ENCODE measurements at places on chromosomes 11 and 22.

GRCh38 chr22:43031617-43032016 is 16.7 kb upstream of the PACSIN2 start:
- no peak for DNase-seq

GRCh38 chr11:1043563-1044096 is 7.1 kb upstream of the MUC6 start:
- no peak for DNase-seq

GRCh38 chr11:20672575-20672974 is 3.2 kb downstream of the NELL1 start:
- no peak for DNase-seq

- no peak for DNase-seq
These were observed 71.4 kb downstream of the EFCAB6 start for GRCh38 chr22:43740587-43741270.

DNA sequence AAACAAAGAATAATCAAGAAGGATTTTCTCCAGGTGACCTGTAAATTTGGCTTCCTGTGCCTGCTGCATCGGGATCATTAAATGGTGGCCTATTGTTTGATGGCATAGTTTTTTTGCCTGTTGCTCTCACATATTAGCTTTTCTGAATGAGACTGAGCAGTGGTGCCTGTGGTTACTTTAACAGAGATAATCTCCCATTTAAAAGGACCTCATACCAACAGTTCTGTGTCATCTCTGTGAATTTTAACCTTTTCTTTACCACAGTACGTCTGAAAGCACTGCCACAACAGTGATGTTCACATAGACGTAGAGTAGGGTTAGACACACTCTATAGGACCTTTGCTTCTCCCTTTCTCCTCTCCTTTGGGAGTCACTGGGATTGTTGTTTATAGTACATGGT is 22.9 kb upstream of the RCE1 start:
- DNase-seq: no peak

- no peak for DNase-seq
These were observed 313.5 kb downstream of the CTTN start for GRCh38 chr11:70711911-70712185.

- peak; percentile 73 for DNase-seq
These were observed 499.0 kb upstream of the CCDC179 start for GRCh38 chr11:23359297-23359696.

DNA sequence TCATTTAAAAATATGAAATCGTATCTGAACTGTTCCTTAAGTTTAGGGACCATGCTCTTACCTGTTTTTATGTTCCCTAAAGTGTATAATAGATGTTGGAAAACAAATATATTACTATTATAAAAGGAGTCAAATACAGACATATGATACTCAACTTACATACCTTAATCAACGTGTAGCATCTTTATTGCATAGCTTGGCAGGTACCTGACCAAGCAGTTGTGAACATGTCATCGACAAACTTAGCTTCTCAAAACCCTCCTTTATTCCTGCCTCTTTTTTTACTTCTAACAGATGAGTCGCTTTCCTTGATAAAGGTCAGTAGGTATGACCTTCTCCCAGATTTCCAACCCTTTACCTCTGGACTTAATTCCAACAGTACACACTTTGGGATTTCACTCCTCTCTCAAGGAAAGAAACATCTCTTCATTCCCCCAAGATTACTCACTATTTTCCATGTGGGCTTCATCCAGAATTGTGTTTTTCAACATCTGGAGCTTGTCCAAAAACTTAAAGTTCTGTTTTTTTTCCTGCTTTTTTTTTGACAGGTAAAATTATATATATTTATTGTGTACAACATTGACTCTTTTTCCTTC is 11.9 kb downstream of the HIPK3 start:
- no peak for DNase-seq

DNA sequence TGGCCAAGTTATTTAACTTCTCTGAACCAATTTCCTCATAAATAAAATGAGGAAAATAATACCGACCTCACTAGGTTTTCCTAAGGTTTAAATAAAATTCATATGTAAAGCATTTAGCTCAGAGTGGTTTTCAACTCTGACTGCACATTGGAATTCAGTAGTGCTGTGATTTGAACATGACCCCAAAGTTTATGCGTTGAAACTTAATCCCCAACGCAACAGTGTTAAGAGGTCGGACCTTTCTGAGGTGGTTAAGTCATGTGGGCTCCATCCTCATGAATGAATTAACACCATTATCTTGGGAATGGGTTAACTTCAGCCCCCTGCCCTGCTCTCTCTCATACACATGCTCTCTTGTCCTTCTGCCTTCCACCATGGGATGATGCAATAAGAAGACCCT is 322.2 kb downstream of the AASDHPPT start:
- DNase-seq: no peak

DNA sequence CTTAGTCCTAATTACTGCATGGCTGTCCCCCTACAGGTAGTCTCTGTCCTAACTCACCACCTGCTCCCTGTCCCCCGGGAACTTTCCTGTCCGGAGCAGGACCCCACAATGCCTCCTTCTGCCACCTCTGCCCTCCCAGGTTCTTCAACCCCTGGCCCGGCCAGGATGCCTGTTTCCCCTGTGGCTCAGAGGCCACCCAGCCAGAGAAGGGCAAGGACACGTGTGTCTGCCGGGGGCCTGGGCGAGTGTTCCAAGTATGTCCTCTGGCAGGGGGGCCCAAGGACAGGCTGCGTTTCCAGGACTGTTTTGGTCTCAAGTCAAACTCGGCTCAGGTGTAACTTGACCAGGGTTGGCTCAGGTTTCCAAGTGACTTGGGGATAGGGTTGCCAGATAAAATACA is 63.8 kb downstream of the BTG4 start:
- DNase-seq: no peak

DNA sequence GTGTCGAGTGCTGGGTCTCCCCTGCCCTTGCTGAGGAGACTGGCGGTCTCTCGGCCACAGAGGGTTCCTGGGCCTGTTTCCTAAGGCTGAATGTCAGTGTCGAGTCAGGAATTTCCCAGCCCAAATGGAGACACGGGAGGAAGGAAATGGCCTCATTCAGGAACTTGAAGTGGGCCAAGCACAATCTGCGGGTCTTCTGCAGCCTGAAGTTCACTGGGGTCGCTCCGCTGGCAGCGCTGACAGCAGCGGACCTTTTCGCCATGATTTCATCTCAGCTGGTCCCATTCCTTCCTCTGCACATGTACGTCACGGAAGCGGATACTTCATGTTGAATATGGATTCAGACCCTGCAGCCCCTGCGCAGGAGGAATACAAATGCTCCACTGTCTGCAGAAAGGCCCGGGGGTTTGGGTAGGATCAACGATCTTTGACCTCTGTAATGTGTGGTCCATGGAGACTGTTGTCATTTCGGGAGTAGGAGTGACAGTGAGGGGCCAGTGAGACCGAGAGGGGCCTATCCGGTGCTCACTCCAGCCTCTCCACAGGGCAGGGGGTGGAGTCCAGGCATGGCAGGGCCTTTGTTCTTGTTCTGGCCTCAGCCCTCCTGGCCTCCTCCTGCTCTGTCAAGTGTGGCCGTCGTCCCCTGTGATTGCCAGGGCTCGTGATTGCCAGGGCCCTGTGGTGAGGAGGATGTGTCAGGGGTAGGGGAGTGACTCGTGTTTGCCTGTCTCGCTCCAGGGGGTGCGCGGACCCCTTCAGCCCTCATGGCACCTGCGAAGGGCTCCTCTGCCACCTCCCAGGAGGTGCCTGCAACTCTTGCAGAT is 402.3 kb downstream of the TBC1D22A start:
- no peak for DNase-seq

DNA sequence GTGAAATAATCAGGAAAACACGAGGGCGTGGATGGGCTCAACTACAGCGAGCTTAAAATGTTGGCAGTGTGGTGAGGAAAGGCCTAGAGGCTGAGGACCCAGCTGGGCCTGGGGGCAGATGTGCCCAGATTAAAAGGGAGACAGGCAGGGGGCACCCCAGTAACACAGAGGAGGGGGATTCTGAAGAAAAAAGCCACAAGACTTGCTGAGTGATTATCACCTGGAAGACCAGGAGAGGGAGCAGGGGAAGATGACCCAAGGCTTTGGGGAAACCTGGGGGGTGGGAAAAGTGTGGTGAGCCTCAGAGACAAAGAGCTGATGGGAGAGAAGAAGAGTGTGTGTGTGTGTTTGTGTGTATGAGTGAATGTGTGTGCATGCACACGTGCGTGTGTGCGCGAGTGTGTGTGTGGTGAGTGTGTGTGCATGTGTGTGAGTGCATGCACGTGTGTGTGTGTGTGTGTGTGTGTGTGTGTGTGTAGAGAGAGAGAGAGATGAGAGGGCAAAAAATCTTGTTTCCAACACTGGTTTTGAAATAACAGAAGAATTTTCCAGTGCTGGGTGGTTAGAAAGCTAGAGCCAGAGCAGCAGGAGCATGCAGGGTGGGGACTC is 500.5 kb downstream of the BUD13 start:
- DNase-seq: no peak

DNA sequence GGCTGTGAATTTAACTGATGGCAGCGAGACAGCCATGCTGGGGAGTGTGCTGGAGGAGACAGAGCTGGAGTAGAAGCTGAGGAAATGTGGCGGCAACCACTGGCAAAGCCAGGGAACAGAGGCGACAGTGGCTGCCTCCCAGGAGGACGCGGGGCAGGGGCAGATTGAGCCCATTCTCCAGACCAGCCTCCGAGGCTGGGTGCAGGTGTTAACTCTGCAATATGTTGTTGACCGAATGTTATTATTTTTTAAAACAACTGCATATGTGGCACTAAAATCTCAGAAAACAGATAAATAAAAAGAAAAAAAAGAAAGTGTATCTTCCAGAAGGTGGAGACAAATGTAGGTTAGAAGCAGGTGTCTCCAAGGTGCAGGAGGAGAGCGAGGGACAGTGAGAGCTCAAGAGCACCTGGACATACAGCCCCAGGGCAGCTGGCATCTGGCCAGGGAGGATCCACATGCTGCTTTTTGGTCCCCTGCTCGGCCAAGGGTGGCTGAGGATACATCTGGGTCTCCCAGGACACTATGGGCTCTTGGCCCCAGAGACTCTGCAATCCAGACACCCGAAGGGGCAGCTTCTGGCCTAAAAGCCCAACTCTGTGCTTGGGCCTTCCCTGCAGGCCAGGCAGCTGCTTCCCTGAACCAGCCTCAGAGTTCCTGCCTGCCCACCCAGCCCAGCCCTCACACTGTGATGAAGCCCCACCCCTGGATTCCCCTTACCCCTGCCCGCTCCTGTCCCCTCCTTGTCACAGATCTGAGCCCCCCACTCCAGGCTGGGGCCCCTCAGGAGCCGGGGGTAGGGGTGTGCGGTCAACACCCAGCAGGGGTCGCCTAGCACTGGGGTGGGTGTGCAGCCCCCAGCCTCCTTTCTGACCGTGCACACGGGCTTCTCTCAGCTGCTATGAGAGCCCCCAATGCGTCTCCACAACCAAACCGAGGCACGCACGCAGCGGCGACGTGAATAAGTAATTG is 12.9 kb downstream of the RTN4R start:
- no peak for DNase-seq

DNA sequence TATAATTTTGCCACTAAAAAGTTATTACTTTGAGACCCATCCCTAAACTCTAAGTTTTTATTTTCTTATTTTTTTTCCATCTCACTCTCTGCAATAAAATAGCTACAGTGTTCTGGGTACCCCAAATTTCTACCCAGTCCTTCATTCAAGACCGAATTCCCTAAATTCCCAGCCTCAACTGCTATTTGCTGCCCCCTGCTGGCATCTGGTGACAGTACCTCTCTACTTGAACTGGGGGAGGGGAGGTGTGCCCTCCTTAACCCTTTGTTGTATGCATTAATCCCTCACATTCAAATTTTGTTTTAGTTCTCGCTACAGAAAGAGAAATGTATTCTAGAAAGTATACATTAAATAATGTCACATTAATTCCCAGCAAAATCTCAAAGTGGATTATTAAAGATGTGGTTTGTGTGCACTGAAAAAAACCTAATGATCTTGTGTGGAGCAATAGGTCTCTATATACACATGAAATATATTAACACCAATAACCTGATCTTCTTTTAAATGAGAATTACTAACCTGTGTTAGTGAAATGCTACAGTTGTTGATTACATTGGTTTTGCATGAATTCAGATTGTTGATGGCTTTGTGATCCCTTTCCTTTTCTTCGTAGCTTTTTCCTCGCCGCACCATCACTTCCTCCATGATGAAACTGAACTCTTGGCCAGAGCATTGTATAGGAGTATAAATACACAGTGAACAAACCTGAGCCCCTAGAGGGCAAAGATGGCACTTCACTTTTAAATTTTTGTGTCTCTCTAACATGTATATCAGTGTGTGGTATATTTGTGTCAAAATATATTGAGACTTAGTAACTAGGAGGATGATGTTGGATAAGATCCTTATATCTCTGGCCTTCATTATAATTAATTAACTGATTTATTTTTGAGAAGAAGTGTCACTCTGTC is 590.0 kb downstream of the METTL15 start:
- no peak for DNase-seq

GRCh38 chr11:64834031-64834722 is 10.3 kb downstream of the CDC42BPG start:
- DNase-seq: no peak

- DNase-seq: no peak
These were observed 13.1 kb upstream of the ABCC8 start for GRCh38 chr11:17489751-17490150.

GRCh38 chr22:47782328-47783075 is 1020.1 kb downstream of the TBC1D22A start:
- no peak for DNase-seq

- no peak for DNase-seq
These were observed 6.9 kb downstream of the OR8B12 start for GRCh38 chr11:124536520-124536919.

- no peak for DNase-seq
These were observed 47.3 kb downstream of the PPFIA1 start for GRCh38 chr11:70317581-70318305.

GRCh38 chr11:70034740-70035365 is 43.3 kb upstream of the ANO1 start:
- DNase-seq: no peak

DNA sequence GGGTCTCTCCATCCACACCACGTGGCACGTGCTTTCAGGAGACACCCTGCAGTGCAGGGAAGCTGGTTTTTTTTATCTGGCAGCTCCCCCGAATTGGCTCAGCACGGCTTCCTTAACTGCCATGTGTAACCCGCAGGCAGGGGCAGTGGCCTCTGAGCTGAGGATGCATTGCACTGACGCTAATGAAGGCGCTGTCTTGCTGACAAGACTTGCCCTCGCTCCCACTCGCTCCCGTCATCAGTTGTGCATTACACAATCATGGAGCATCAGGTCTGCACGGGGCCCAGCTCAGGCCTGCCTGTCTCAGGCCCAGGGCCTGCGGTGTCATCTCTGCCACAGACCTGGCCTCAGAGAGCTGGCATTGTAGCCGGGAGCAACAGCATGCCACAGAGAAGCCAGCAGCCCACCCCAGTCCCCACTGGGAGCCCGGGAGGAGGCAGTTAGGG is 95.9 kb downstream of the ARHGAP8 start:
- no peak for DNase-seq

DNA sequence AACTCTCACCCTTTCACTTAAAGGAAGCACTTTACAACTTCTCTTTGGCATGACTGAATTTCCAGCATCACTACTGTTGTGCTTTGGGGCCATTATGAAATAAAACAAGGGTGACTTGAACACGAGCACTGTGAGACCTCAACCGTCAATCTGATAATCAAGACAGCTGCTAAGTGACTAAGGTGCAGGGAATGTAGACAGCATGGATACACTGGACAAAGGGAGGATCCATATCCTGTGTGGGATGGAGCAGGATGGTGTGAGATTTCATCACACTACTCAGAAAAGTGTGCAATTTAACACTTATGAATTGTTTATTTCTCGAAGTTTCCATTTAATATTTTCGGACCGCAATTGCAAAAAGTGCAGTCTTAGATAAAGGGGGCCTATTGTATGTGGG is 16.1 kb upstream of the EXPH5 start:
- peak; percentile 72 for DNase-seq
